Stimulated activated CD4-positive, alpha-beta T cell treated with anti-CD3 and anti-CD28 coated beads, Interleukin-1b, Interleukin-23, amount 100 ng/mL, for 1 hour (primary cell): ENCODE measurements at places on chromosomes 6 and 20.

- DNase-seq = no peak
Observed at GRCh38 chr20:3312940-3313682, 74.1 kb upstream of the SLC4A11 start.

GRCh38 chr20:12555369-12555768 lies 453.4 kb upstream of the SPTLC3 start:
- DNase-seq = no peak

DNA sequence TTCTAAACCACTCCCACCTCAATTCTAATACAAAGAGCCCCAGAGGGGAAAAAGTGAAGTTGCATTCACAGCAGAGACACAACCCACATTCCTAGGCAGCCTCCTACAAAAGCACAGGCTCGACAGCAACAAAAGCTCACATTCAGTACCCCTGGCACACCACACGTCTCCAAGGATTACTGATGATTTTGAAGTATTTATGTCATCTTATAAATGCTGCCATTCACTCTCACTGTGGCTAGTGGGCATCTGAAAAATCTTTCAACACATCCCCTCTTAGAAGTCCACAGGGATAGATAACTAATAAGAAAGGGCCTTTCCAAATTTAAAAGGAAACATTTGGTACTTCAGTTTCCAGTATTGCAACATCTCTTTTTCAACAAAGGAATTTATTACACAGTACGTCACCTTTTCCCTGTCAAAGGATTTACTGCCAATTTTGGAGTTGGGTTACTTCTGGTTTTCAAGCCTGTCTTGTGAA lies 146.7 kb downstream of the TASP1 start:
- DNase-seq = no peak

DNA sequence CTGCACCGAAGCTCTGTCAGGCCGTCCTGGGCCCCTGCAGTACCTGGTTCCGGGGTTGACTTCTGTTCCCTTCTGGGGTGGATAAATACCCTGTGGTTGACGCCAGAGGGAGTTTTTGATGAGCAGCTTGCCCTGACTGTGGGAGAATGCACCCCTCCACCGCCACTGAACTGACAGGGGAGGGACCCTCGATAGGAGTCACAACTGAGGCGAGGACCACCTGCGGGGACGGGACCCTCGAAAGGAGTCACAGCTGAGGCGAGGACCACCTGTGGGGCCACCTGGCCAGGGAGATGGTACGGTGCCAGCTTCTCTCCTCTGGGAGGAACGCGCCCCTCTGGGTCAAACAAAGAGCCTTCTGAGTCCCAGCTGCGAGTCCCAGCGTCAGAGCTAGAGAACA lies 100.1 kb upstream of the FRMD1 start:
- no peak for DNase-seq

GRCh38 chr20:42957018-42957703 lies 232.5 kb downstream of the PTPRT start:
- no peak for DNase-seq

- DNase-seq = no peak
Observed at GRCh38 chr6:118514689-118515088, 33.4 kb upstream of the PLN start.

DNA sequence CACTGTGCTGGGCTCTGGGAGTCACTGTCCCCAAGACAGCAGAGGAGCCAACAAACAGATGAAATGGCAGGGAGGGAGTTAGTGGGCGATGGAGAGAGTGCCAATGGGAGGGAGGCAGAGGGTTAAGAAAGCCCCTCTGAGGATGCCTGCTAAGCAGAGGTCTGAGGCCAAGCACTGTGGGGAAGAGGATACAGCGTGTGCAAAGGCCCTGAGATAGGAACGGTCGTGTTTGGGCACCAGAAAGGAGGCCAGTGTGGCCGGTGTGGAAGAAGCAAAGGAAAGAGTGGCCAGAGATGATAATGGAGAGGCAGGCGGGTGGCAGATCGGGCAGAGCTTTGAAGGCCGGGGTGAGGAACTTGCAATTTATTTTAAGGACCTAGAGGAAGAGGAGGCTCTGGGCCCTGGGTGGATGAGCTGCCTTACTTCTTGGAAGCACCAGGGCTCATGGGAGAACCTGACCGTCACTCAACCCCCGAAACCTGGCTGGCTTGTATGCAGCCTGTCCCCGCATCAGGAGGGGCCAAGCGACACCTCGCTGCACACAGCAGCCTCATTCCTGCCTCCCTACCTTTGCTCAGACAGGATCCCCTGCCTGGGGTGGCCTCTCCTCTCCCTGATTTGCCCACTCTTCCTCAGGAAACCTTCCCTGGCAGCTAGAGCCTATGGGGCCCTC lies 73.0 kb downstream of the KCNB1 start:
- no peak for DNase-seq

DNA sequence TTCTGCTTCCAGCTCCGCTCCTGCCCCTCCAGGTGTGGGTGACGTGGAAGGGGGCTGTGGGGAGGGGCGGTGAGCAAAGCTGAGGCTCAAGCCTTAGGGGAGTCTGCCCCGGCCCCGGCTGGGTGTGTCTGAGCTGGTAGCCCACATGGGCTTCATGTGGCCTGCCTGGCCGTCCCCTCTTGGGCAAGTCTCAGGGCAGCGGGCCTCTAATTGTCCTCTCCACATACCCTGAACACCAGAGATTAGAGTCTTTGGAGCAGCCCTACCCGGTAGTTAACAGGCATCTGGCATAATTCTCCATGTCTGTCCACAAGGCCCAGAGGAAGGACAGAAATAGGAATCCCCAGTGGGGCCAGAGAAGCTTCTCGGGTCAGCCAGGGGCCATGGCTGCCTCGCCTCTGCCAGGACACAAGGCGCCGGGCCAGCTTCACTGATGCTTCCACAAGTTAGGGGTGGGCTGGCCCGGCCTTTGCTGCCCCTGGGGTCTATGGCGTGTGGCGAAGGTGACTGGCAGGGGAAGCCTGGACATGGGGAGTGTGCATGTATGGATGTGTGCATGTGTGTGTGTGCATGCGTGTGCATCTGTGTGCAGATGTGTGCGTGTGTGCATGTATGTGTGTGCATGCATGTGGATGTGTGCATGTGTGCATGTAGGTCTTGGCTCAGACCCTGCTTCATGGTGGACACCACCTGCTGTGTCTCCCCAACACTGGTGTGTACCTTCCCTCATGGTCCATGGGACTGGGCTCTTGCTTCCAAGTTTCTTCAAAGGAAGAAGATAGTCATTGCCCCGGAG lies 24.0 kb downstream of the FRMD1 start:
- DNase-seq = no peak

GRCh38 chr20:47189060-47189459 lies 167.4 kb downstream of the ZMYND8 start:
- DNase-seq = no peak

- DNase-seq = no peak
Observed at GRCh38 chr6:130198483-130199035, 24.2 kb downstream of the SAMD3 start.

- no peak for DNase-seq
Observed at GRCh38 chr6:46243754-46244153, 73.0 kb upstream of the ENPP5 start.
